Hypothalamus (tissue), 51 donors: ENCODE measurements at places on chromosomes 11 and 22.

- DNase-seq: no peak
These were observed 23.8 kb downstream of the DIXDC1 start for GRCh38 chr11:111960916-111961315.

DNA sequence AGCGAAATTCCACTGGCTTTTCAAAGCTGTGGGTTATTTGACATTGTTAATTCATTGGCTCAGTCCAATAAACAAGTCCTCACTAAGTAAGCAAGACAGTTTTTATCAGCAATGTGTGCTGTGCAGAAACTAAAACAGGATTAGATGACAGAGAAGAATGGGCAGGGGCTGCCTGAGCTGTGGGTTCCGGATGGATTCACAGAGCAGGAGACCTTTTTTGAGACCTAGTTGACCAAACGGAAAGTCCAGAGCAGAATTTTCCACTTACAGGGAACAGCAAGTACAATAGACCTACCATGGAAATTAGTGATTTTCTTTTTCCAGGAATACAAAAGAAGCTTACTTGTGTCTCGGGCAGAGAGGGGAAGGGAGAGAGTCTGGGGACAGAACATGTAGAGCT, 5.2 kb upstream of the KDM4F start:
- DNase-seq: no peak

DNA sequence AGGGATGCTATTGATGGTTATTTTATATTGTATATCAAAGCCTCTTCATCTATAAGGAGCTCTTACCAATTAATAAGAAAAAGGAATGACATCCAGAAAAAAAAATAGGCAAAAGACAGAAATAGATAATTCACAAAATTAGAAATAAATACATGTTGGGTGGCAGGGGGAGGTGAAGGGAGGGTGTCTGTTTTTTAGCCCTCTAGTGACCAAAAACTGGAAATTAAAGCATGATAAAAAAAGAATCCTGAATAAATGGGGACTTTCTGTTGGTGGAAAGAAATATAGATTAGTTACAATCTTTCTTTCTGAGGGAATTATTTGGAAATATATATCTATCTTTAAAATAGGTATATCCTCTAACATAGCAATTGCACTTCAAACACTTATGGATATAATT, 42.0 kb upstream of the TTC36 start:
- no peak for DNase-seq

DNA sequence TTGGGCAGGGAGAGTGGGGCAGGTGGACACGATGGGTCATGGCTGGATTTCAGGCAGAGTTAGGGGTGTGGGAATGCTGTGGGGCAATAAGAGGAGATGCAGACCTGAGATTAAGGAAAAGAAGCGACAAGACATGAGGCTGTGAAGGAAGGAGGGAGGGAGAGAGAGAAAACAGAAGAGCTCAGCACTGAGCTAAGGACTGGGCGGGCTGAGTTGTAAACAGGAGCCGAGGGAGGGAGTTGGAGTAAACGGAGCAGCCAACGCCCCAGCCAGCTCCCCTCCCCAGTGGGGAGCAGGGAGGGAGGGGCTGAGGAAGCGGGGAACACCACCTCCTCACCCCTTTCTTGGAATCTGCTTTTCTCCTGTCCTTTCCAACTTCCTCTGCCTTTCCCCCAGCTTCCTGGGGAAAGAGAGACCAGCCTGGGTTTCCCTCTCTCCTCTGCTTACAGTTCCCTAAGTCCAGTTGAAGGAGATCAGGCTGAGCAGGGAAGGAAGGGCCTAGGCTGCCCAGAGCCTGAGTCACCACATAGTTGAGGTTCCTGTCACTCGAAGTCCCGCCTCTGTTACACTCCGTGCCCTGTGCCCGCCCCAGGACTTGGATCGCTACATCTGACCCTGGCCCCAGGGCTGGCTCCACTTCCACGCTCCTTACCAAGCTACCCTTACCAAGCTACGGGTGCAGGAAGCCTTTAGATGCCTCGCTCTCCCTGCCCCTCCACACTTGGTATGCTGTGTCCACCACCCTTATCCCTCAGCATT, 6.7 kb upstream of the AHNAK start:
- no peak for DNase-seq

GRCh38 chr11:16843294-16843693, 104.8 kb downstream of the C11orf58 start:
- no peak for DNase-seq

DNA sequence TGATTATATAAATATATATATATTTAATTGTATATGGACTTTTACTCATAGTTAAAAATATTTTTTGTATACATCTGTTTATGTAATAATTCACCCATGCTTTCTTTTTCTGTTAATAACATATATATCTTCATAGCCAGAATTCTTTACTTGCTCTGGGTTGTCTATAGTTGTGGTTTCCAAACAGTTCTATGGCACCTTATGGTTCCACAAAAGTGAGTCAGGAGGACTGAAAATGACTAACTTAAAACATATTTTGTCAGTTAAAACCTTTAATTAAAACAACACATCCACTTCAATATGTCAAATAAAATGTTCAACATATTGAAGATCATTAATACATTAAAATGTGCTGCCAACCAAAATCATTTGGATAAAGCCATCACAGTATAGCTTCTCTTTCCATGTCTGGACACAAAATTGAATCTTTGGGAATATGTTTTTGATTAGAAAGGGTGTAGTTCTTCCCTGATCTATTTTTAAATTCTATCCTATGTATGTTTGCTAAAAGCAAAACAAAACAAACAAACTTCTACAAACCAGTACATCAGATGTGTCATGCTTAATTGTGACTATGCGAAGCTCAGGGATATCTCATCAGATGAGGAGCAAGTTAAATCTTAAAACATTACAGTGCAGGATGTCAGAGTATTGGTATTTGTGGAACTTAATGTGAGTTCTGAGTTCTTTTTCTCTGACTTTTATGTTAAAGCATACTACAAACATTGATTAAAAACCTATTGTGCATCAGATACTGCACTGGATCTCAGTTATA, 1488.4 kb upstream of the TENM4 start:
- no peak for DNase-seq

- DNase-seq: no peak
These were observed 21.7 kb upstream of the SMCO4 start for GRCh38 chr11:93564895-93565294.
